ENCODE measurements at places on chromosomes 5 and 9.

GRCh38 chr5:143106174-143106573 is 297.3 kb downstream of the NR3C1 start:
- peak; percentile 55 for DNase-seq

DNA sequence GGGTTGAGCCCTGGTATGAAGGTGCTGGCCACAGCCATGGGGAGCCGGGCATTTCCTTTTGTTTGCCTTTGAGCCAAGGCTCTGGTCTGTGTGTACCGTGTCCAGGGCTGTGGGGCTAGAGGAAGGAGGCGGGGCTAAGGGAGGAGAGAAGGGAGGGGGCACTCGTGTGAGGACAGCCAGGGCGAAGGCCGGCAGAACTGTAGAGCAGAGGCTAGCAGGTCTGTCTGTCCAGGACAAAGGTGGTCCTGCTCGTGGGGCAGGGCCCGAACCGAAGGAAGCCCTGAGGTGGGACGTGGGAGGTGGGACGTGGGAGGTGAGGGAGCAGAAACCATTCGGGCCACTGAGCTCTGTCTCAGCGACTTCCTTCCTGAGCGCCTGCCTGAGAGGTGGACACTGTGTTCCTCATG is 41.3 kb upstream of the TESK1 start:
- no peak for DNase-seq

DNA sequence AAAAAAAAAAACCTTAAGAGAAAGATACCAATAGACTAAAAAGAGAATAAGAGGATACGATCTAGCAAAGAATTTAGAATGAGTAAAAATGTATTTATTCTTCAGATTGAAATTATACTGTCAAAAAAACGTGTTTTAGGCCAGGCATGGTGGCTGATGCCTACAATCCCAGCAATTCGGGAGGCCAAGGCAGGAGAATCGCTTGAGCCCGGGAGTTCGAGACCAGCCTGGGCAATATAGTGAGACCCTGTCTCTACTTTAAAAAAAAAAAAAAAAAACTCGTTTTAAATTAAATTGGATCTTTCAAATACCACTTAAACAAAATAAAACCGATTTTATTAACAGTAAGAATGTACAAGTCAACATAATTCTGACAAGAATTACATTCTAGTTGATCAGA is 41.8 kb downstream of the FBXL17 start:
- no peak for DNase-seq

DNA sequence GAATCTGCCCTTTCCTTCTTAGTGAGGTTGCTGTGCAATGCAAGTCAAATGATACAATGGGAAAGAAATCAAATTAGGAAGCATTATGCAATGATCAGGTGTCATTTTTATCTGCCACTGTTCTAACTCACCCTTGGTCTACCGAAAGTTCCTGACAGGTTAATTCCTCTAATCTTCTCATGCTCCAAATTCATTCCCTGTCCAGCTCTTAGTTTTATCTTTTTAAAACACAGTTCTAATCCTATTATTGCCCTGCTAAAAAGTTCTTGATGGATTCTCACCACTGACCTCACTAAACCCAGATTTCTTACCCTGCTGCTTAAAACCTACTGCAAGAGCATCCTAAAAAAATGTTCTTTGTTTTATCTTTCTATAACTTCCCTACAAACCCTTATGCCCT is 1000.9 kb downstream of the CDH18 start:
- DNase-seq: no peak

- no peak for DNase-seq
Observed at GRCh38 chr9:37515620-37516258, 30.0 kb downstream of the POLR1E start.

- no peak for DNase-seq
Observed at GRCh38 chr5:1484730-1485578, 38.8 kb downstream of the LPCAT1 start.

- no peak for DNase-seq
Observed at GRCh38 chr9:83029531-83030137, 33.3 kb downstream of the RASEF start.

GRCh38 chr5:38556599-38557307 is at the start of gene LIFR:
LIFR (minus strand) TSS chr5:38556646; CDS start chr5:38530647, 25,999 bp downstream.
- peak; percentile 92 for DNase-seq

GRCh38 chr5:98204798-98205197 is 568.7 kb upstream of the RGMB start:
- no peak for DNase-seq

- no peak for DNase-seq
Observed at GRCh38 chr9:31615966-31616365, 768.5 kb upstream of the ACO1 start.

GRCh38 chr9:86200599-86201162 is 58.8 kb downstream of the C9orf153 start:
- DNase-seq: no peak

DNA sequence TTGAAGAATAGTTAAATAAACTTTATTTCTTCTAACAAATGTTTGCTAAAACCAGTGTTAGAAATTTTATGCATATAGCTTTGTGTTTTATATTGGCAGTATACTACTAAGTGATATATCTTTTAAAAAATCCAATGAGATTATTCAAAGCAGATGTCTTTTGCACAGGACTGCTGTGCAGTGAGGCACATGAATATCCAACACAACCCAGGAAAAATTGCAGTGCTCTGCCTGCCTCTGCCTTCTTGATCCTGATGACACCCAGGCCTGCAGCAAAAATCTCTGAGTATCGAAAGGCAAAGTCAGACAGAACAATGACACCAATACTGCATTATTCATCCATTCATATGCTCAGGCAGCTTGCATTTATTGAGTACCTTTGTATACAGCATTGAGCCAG is 1076.5 kb upstream of the ARRDC3 start:
- no peak for DNase-seq

DNA sequence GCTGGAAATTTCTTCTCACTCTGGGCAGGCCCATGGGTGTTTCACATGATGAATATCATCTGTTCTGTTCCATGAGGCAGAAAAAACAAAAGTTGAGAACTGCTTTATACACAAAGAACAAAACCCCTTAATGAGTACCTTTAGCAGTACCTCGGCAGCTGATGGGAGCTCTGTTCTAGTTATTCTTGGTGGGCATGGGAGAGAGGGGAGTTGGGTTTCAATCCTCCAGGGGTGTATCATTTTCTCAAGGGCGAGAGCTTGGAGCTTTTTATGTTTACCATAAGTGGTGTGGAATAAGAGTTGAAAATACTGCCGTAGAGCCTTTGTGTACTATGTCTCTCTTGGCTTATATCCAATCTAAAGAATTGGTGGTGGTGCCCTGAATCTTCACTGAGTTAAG is 103.3 kb upstream of the ZNF608 start:
- DNase-seq: no peak

DNA sequence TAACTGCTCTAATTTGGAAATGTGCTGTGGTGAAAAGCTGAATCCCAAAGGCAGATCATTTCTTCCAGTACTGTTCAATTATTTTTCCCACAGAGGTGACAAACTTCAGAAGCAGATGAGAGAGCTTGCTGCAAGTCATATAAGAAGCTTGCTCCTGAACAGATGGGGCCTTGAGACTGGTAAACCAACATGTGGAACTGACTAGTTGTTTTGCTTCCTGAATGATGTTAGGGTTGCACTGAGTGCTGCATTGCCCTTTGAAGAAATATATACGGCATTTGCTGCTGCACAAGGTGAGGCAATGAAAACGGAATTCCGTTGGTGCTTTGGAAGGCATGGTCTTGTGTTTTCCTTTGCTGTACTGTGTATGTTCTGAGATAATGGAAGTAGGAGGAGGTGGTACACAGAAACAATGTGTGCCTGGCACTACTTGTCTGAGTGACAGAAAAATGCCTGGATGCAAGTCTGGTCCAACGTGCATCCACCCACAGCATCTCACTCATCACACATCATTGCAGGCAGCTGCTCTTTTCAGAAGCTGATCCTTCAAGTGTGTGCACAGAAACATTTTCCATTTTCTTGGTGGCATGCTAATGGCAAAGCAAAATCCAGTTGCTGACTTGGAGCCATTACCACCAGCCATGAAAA is 76.9 kb downstream of the ANKH start:
- no peak for DNase-seq

DNA sequence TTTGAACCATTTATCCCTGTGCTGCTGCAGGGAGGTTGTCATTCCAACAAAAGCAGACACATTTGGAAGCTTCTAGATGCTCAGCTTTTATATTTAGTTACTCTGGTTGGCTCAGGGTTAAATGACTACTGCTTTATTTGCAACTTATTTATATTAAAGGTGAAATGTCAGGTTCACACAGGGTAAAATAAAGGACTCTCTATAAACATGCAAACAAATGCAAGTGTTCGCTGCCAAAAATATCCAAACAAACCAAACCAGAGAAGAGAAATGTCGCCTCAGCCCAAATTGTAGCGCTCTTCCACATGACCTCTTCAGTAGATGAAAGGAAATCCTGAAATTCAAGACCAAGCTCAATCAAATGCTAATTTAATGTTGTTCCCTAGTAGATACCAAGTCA is 57.0 kb upstream of the LIFR start:
- DNase-seq: no peak

- no peak for DNase-seq
Observed at GRCh38 chr5:4984461-4984860, 155.7 kb upstream of the ADAMTS16 start.

DNA sequence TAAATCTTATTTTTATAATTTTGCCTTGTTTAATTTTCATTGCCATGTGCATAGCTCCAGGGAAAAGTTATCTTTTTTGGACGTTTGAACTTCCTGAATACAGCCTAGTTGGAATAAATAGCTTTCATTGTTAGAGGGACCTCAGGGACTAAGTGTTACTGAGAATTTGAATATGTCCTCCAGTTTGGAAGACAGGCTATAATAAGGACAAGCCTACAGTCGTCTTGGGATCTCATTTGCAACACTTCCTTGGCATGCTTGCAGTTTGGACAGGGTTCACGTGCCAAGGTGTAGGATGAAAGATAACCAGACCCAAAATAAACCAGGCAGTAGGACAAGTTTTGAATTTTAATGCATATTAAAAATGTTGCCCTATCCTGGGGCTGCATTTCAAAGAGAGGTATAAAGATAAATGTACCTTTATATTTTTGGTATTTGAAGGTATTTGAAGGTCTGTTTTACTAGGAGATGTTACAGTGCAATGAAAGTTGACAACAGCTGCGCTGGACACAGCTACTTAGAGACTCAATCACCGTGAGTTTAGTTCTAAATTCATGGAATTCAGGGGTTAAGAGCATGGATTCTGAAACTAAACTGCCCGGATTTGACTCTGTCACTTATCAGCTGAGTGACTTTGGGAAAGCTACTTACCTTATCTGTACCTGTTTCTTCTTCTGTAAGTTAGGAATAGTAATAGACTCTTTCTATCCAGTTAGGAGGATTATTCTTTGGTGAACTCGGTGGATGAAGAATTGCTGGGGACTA is 134.1 kb downstream of the ACTBL2 start:
- DNase-seq: no peak

Measured in head of caudate nucleus (tissue), 42 donors.